ENCODE measurements at places on chromosomes 3 and 15.

GRCh38 chr3:126985132-126985985, 2.4 kb downstream of the PLXNA1 start:
- DNase-seq: no peak

DNA sequence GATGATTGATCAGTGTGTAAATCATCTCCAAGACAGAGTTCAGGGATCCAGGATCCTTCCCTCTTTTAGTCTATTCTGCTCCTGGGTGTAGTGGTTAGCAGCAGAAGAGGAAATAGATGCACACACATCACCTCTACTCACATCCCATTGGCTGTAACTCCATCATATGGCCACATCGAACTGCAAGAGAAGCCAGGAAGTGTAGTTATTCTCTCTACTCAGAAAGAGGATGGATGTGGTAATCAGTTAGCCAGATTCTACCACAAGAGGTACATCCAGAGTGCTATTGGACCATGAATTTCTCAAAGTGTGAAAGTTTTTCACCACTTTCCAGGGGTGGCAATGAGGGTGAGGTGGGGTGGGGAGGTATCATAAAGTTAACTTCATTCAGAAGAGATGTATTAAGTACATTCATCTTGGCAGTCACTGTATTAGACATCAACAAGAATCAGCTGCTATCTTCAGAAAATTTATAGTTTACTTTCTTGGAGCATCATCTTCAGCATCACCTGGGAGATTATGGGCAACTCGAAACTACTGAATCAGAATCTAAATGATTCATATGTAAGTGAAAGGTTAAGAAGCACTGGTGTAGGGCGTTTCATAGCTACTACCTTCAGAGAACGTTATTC, 60.6 kb upstream of the GAP43 start:
- DNase-seq: no peak

- peak; percentile 44 for DNase-seq
Measured at GRCh38 chr3:16399473-16399872, 114.0 kb downstream of the RFTN1 start.

- DNase-seq: no peak
Measured at GRCh38 chr15:68808091-68808490, 12.6 kb downstream of the ANP32A start.

DNA sequence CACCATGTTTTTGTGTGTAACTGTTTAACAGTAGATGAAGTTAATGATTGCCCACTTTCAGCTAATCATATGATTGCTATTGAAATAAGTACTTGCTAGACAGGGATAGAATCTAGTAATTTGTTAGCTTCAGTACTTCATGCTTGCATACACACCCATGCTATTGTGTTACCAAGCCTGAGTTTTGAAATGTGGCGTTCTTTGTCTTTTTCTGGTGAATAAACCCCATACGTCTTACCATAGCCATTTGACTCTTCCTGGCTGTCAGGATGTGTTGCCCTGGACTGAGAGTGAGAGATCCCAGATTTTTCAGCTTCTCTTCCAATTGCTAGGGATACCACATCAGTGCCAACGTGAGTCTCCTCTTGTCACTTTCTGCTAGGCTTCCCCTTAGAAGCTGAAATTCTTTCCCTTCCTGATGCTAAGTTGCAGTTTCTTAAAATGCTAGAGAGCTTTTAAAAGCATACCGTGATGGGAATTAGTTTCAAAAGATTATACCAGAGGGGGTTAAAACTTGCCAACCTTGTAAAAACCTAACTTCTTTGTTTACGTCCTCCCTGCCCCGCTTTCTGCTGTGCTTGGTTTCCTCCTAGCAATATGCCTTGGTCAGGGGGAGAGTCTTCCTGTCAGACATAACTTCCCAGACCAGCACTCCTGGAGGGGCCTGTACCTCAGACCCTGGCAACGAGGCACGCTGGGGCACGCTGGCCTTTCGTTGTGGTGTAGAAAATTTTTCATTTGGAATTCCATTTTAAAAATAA, 62.9 kb upstream of the ULK4 start:
- peak; percentile 75 for DNase-seq

GRCh38 chr15:89396723-89397652, 62.4 kb upstream of the POLG start:
- no peak for DNase-seq

- peak; percentile 96 for DNase-seq
Measured at GRCh38 chr3:61664105-61664482, 102.7 kb downstream of the PTPRG start.

DNA sequence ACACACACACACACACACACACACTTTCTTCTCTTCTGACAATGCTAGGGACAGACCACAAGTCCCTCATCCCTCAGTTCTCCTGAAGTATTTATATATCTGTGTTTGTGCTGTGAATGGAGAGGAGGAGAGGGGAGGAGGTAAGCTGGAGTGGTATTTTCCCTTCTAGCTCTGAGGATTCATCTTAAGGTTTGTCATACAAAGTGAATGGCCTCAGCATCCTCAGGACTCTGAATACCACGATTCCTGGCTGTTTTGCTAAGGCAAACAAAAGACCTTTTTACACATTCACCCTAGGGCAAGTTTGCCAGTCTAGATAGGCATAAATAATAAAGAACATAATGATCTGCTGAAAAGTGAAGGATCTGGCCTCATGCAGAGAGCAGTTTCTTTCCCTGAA, 65.7 kb upstream of the CHMP2B start:
- no peak for DNase-seq

DNA sequence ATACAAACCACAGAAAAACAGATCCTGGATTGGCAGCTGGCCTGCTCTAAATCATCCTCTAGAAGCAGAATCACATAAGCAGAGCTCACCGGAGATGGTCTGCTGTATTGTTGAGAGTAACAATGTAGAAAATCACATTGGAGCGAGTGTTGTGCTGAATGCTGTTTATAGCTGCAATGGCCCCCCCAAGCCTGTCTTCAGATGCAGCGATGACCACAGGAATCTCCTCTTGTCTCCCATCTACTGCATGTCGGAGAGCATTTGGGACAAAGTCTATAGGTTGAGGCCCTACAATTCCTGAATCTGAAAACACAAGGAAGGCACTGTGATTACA, 8.0 kb downstream of the GLT8D1 start:
- DNase-seq: no peak

DNA sequence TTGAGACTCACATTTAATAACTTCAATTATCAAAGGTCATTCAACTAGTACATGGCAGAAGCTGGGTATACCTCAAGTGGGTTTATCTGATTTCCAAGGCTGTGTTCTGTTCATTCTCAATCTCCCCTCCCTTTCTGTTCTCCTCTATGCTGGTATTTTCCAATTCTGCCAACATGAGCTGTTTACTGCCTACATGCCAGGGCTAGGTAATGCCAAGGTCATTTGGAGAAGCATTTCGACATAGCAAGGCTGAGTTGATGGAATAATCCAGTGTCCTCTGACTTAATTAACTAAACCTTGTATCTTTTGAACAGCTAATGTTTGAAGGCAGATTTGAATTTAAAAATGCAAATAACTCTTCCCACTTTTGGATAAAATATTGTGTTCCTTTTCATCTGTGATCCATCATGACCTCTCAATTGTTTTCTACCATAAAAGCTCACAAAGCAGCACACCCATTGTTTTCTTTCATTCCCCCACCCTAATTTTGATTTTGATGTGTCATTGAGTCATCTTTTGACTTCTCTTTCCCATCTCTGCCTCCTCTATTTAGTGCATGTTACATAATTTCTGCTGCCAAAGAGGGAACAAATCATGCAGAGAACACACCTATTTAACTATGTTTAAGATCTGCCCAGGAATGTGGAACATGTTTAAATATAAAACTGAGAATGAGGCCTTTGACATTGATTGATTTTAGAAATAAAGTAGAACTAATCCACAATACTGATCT, 308.8 kb upstream of the NR2E3 start:
- DNase-seq: no peak

DNA sequence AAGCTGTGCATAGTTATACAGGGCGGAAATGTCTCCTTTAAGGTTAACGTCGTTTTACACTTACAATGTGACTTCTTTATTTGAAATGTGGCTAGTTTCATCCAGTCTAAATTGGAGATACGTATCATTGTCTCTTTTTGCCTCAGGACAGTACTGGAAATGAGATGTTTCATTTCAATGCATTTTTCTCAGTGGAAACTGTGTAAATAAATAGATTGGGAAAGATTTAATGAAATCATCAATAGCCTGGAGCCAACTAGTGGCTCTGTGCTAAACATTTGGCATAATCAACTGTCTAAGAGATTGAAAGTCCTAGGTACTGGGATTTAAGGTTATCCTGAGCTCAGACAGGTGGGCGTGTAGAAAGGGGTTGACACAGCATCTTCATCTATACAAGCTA, 691.5 kb upstream of the CCDC54 start:
- no peak for DNase-seq

DNA sequence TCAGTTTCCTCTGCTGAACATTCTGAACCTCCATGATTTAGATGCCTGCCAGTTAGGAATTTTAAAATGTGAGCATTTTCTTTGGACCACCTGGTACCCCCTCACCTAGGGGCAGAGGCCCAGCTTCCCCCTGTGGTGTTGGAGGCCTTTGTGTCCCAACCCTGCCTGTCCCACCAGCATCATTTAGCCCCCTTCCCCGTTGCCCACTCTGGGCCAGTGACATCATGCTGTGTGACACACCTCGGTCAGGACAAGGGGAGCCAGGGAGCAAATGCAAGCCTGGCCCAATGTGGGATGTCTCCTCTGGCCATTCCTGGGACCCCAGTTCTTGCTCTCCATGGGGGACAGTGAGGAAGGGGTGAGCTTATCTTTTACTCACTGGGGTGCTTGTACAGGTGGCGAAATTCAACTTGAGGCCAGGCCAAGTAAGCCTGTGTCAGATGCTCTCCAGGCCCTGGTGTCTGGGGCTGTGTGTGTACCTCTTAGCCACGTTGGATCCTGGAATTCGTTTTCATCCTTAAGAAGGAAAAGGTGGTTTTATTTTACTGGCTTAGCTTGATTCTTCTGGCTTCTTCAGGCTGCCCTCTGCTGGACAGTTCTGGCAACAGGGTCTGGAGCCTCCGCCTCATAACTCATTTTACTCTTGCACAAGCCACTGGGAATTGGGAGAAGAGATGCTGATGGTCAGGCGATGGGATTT, 49.7 kb upstream of the MYZAP start:
- DNase-seq: peak; percentile 80

Data from muscle of leg (tissue), 16 donors.